ENCODE measurements at places on chromosomes 11 and 22.

DNA sequence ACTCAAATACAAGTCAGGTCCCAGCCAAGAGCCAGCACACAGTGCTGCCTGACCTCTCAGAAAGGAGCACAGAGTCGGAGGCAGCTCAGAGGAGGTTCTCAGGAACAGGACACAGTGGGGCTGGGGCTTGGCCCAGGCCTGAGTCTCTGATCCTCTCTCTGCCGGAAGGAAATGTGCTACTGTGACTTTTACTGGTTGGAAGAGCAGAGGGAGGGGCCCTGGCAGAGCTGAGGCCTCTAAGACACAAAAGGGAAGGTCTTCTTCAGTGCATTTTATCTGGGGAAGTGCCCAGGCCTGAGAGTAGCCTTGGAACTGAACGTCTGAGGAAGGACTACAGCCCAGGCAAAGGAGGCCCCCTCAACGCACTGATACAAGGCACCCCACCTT, 16.2 kb upstream of the CASTOR1 start:
- no peak for DNase-seq

- no peak for DNase-seq
Measured at GRCh38 chr22:44793106-44793505, 40.7 kb downstream of the ARHGAP8 start.

- DNase-seq: peak; percentile 27
Measured at GRCh38 chr11:134244593-134244992, 8.6 kb downstream of the THYN1 start.

- peak; percentile 72 for DNase-seq
Measured at GRCh38 chr11:118198370-118198769, 21.9 kb upstream of the SCN2B start.

GRCh38 chr22:19717691-19718455, 3.6 kb downstream of the SEPTIN5 start:
- peak; percentile 62 for DNase-seq

- peak; percentile 76 for DNase-seq
Measured at GRCh38 chr11:46597609-46598219, 3.9 kb upstream of the AMBRA1 start.

GRCh38 chr11:106278391-106278790, 200.9 kb downstream of the AASDHPPT start:
- no peak for DNase-seq

- no peak for DNase-seq
Measured at GRCh38 chr11:65067446-65067845, 9.1 kb upstream of the NAALADL1 start.

- no peak for DNase-seq
Measured at GRCh38 chr11:122139595-122139866, 23.5 kb upstream of the BLID start.

DNA sequence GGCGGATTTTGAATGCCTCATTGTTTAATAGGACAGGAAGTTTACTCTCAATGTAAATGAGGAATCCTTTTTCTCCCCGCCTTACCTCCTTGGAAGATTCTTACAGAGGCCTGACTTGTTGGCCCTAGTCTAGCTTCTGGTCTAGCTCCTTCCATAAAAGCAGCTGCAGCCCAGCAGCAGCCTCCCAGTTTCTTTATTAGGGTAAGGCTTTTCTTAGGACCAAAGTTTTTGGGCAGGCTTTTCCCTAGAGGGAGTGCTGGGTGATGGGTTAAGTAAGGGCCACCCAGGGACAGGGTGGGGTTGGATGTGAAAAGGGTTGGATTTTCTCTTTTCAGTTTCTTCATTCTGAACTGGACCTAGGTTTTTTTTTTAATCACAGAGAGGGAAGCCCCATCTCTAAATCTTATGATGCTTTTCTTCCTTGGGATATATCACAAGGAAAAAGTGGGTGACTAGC, 49.7 kb downstream of the LIF start:
- no peak for DNase-seq

DNA sequence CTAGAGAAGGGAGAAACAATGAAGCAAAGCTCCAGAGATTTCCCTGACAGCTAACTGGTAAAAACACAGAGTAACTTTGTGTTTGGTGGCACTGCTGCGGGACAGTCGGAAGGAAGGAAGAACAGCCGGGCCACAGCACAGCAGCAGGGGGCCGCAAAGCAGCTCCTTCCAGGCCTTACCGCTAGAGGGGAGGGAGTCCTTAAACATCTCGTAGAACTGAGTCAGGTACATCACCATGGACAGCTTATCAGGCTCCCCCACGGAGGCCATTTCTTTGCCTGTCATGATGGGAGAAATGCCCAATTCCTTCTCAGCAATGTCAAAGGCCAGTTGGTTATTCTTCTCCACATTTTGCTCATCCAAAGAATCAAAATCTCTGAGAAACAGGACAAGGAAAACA, 114.6 kb upstream of the BID start:
- no peak for DNase-seq

Measured in epithelial cell of esophagus (primary cell).